Fibroblast of skin of scalp (primary cell): ENCODE measurements at places on chromosomes 5 and 9.

DNA sequence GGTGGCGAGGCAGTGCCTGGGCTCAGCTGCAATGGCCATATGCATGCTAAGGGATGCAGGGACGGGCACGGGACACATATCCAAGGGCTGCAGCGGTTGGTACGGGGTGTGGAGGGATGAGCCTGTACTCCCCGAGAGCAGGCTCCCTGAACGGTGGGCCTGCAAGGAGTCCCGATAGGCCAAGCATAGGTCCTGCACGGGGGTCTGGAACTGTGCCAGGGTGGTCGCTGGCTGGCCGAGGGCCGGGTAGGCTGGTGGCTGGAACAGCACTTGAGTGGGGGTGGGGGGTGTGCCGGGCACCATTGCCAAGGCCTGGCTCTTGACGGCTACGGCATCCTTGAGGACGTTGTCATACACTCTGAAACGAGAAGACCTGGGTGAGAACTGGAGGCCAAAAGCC lies 24.1 kb downstream of the FABP6 start:
- DNase-seq = no peak

GRCh38 chr5:172869691-172870090 lies 35.6 kb downstream of the ERGIC1 start:
- DNase-seq = no peak

GRCh38 chr5:154538492-154538891 lies 60.5 kb upstream of the HAND1 start:
- no peak for DNase-seq

GRCh38 chr9:10079284-10079964 lies 533.4 kb downstream of the PTPRD start:
- no peak for DNase-seq

GRCh38 chr5:76419597-76420298 lies 16.7 kb downstream of the IQGAP2 start:
- DNase-seq = no peak

DNA sequence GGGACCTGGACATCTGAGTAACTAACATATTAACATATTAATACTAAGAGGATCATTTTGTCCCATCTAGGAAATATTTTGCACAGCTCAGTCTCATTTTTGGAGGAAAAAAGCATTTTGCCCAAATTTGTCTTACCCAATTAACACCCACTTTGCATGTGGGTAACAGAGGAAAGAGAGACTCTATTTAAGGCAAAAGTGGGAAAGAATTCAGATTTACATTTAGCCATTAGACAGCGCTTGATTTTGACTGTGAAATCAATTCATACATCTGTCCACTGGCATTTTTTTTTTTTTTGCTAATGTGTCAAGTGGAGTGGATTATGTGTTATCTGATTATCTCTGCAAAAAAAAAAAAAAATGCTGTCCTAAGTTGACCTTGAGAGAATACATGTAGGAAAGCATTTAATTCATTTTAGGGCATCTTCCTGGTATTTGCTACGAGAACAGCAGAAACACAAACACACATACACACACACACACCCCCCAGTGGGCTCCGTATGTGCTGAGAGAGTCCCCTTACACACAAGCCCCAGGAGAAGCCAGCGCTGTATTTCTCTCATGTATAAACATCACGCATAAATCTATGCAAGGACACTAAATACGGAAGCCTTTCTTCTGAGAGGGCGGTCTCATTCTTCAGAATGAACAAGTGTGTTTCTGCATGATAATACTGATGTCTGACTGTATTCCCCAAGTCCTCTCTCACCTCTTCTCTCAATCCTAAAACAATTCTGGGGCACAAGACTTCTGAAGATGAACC lies 202.0 kb upstream of the KLF9 start:
- DNase-seq = no peak

DNA sequence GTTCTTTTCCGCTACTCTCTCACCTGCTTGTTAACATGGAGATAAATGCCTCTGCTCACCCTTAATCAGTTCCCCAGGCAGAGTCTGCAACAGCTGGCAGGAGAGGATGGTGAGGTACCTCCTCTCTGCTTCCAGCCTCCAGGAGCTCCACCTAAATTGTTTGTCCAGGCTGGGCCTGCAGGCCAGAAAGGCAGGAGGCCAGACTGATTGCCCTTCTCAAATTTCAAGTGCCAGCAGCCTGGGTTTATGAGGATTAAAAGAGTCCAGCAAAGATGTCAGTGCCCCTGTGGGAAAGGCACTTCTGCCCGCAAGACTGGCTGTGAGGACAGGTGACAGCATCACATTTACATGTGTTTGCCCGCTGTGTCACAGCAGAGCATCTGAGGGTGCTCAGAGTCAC lies 19.8 kb downstream of the CORO2A start:
- DNase-seq = no peak

GRCh38 chr9:110282018-110282738 lies 25.9 kb upstream of the TXN start:
- peak; percentile 11 for DNase-seq

DNA sequence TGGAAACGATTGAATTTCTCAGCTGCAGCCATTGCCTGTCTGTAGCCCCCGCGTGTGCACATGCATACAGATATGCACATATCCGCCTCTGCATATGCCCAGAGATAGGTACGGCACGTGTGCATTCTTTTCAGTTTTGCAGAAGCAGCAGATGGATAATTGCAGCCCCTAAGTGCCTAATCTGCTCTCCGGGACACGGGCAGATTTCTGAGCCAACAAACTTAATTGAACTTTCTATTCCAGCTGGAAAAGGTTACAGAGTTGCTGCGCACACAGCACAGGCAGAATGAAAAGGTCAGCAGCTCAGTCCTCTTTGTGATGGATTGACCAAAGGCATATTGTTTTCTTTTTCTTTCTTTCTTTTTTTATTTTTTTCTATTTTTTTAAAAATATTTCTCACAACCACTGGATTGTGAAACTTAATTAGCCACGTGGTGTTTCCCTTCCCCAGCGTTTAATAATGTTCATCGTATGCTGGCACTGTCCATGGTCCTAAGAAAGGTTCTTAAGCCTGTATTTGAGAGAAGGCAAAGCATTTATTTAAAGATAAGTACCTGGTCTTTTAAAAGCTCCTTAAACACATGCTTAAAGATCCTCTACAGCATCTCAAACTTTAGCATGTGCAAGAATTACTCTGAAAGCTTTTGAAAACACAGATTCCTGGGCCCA lies 270.2 kb upstream of the BRINP1 start:
- DNase-seq = peak; percentile 4

DNA sequence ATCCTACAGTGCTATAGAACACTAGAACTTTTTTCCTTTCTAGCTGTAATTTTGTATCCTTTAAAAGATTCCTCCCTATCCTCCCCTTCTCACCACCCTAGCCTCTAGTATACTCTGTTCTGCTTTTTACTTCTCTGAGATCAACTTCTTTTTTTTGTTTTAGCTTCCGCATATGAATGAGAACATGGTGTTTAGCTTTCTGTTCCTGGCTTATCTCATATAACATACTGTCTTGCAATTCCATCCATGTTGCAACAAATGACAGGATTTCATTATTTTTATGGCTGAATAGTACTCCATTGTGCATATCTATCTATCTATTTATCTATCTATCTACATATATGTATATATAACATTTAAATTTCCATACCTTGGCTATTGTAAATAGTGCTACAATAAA lies 126.0 kb upstream of the MAN2A1 start:
- no peak for DNase-seq

DNA sequence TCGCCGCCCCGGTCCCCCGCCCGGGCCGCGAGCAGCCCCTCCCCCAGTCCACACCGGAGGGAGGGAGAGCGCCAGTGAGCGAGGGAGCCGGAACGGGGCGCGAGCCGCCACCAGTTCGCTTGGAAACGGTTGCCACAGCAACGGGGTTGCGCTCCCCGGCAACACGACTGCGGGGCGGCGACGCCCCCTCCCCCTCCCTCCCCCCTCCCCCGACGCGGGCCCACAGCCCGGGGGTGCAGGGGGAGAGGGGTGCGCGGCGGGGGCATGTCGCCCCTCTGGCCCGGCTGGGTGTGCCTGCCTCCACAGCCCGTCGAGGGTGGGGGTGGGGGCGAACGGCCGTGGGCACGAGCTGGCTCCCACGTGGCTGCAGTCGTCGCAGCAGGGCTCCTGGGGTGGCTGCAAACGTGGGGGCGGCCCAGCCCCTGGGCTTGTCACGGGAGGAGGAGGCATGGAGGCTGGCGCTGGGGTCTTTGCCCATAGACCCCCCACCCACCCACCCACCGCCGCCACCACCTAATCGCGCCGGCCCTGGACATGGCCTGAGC lies 524 bp downstream of the PRR7 start:
- DNase-seq = peak; percentile 46

DNA sequence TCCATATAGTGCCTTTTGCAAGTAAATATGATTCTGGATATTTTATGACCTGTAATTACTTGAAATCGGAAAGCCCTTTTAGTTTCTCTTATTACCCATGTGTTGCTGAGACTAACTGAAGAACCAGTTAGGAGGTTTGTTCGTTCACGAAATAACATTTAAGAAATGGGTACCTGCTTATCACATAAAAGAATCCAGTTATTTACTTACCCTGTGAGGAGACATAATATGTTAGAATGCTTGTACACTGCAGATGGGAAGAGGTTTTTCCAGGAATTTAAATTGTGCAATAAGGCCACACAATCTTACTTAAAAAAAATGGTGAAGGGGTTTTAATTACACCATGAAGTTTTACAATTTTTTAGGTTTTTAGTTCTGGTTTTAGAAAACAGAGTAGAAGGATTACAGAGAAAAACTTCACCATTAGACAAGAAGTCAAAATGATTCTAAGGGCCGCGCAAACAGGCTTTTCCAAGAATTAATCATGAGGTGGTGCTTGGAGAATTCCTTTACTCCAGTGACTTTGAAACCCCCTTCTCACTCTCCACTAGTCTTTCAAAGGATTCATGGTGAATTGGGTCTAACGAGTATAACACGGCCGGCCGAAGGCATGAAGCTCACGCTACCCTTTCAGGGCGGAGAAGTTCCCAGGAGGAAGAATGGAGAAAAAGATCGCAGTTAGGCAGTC lies 1.1 kb upstream of the PTGER4 start:
- DNase-seq = no peak

DNA sequence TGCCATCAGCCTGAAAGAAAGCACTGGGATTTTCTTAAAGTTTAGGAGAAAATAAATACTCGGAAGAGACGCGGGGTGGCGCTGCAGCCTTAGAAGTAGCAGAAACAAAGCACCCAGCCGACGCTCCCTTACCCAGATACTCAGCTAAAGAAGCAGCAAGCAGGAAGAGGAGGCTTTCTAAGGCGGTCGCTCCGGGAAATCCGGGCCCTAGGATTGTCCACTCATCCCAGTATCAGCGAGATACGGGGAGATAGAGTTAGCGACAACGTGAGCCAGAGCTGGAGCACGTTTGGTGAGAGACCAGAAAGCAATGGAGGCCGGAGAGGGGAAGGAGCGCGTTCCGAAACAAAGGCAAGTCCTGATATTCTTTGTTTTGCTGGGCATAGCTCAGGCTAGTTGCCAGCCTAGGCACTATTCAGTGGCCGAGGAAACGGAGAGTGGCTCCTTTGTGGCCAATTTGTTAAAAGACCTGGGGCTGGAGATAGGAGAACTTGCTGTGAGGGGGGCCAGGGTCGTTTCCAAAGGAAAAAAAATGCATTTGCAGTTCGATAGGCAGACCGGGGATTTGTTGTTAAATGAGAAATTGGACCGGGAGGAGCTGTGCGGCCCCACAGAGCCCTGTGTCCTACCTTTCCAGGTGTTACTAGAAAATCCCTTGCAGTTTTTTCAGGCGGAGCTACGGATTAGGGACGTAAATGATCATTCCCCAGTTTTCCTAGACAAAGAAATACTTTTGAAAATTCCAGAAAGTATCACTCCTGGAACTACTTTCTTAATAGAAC lies at the start of gene PCDHB2:
Gene PCDHB2 (plus strand): TSS at position 135 of the 782 bp plus-strand sequence. CDS start 176 bp downstream, at position 311.
- DNase-seq = peak; percentile 68

- DNase-seq = no peak
Measured at GRCh38 chr5:44275908-44276307, 113.3 kb downstream of the FGF10 start.

- DNase-seq = peak; percentile 7
Measured at GRCh38 chr9:7216004-7216841, 458.4 kb downstream of the KDM4C start.
